ENCODE measurements at places on chromosomes 1 and 21.

GRCh38 chr1:94648225-94649007 is 106.9 kb upstream of the F3 start:
- DNase-seq = peak; percentile 87

GRCh38 chr1:66380452-66381212 is 153.3 kb upstream of the SGIP1 start:
- DNase-seq = no peak

DNA sequence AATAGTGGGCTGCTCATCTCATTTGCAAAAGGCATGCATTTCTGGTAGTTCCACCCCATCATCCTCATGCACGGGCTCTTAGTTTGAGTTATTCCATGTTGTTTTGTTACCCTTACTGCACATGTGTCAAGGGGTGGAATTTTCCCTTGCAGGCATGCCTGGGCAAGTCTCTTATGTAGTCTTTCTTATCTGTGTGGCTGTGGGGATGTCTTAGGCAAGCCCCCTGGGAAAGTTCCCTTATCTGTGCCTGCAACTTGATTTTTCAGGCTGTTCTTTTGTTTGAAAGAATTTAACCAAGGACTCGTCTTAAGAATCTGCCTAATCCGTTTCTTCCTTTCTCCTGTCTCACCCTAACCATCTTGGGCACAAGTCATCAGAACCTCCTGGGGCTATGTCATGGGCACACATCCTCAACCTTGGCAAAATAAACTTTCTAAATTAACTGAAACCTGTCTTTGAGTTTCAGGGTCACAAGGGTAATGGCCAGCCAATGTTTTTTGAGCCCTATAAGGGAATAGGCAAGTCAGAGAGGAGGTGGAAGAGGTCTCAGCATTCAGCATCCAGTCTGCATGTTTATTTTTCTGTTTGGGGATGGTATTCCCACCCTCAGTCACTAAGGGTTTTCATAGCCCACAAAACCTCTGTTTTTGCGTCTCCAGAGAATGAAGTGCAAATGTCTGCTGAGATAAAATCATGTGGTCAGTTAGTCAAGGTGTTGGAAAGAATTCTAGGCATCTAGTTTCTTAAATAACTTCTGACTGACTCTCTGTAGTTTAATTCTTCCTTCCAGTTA is 579.7 kb downstream of the PLA2G4A start:
- no peak for DNase-seq

- DNase-seq = no peak
Measured at GRCh38 chr1:226790545-226791181, 51.6 kb upstream of the ITPKB start.

GRCh38 chr1:55069280-55069679 is 29.9 kb downstream of the PCSK9 start:
- no peak for DNase-seq

DNA sequence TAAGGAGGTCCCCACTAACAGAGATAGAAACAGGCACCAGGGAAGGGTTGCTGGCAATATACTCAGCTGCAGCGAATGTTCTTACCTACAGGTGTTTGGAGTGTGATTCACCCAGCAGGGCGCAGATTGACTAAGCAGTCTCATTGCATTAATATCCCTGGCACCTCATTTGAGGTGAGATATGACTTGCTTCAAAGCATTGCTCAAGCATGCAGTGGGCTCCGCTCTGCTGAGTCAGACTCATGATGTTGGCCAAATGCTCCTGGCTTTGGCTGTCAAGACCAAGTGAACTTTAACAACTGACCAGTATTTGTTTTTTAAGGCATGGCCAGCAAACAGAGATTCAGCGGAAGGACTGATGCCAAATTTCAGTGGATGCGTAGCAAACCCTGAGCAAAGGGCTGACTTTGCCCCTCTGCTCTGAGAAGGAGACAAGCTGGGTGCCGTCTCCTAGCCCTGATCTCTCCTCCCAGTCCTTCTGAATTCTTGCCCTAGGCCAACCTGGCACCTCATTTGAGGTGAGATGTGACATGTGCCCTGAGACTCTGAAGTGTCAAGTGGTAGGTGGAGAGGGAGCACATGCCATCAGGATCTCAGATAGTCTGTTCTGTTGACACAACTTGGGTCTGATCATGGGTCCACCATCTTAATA is 187.1 kb upstream of the COA6 start:
- no peak for DNase-seq

DNA sequence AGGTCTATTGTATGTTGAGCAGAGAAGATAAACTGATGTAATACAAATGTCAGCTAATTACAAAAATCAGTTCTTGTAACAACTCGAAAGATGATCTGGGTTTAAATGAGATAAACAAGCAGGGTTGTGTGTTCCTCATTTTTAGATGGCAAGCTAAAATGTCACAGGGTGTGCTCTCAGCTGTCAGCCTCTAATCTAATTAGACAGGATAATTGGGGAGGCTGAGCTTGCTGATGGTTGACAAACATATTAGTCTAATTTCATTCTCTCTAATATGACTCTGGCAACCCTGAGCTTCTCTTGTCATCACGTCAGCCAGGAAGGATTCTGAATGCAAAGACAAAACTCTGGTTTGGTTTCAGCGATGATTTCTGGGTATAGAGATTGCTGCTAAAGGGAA is 335.3 kb upstream of the KAZN start:
- DNase-seq = no peak

- peak; percentile 36 for DNase-seq
Measured at GRCh38 chr1:203765029-203765837, at the start of gene LAX1. TSS of gene LAX1 (plus strand) at chr1:203765183. CDS start at chr1:203765566, 383 bp downstream.

- DNase-seq = no peak
Measured at GRCh38 chr21:31397939-31398338, 53.9 kb upstream of the TIAM1 start.

GRCh38 chr1:61270107-61270506 is 187.7 kb downstream of the NFIA start:
- DNase-seq = no peak

GRCh38 chr1:64675718-64676345 is 69.0 kb upstream of the RAVER2 start:
- DNase-seq = no peak

- no peak for DNase-seq
Measured at GRCh38 chr1:184030433-184031091, 7.0 kb downstream of the COLGALT2 start.

DNA sequence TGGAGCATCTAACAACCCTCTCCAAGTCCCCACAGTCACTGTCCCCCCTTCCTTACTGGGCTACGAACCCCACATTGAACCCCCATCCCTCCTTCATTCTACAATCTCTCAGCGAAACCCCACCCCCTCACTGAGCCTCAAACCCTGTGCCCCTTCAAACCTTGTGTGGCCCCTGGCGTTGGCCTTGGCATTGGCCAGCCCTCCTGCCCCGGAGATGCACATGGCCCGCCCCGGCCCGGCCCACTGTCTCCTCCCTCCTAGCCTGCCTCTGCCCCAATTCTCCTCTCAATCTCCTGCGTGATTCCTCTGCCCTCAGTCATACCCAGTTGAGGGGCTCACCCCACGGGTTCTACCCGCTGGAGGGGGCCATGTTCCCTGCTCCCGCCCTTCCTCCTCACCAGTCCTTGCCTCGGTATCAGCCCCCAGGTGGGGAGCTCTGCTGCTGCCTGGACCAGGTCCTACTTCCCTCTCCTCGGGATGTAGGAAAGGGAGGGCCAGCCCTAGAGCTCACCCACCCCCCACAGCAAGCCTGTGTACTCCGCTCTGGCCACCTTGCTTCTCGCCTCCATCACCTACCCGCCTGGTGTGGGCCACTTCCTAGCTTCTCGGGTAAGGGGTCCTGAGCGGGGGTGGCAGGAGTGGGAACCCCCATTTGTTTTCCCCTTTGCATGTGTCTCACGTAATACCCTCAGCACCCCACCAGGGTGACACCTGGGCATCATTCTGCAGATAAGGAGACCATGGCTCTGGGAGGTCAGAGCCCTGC is 6.6 kb downstream of the CLCNKA start:
- DNase-seq = no peak

DNA sequence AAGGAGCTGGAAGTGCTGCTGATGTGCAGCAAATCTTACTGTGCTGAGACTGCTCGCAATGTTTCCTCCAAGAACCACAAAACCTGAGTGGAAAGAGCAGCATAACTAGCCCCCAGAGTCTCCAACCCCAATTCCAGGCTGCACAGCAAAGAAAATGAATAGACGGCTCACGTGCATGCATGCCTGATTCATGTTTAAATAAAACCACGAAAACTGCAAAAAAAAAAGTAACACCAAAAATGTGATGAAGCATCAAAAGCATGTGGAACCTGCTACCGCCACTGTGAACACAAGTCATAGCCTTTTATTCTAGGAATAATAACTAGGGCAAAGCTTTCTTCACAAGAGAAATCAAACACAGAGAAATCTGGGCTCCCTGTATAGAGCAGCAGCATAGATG is 9.6 kb upstream of the TRNP1 start:
- no peak for DNase-seq

GRCh38 chr1:113123737-113124136 is 50.7 kb downstream of the LRIG2 start:
- no peak for DNase-seq

DNA sequence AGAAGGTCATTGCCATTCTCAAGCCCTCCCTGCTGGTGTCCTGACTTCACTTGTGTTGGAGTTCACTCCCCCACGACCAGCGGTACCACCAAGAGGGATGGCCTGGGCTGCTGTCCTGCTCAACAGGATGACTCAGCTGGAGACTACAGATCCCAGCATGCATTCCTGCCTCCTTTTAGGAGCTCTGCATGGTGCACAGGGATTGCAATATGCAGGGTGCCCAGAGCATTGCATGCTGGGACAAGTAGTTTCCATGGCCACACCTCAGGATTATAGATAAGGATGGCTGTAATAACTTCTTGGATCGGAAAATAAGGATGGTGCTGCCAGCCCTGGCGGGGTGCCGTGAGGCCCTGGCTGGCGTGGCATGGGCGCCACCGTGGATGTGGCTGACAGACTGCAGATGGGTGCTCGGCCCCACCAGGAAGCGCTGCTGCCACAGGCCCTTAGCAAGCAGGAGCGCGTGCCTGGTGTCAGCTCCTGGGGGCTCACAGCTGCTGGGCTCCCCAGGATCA is 150.0 kb downstream of the CASZ1 start:
- no peak for DNase-seq

DNA sequence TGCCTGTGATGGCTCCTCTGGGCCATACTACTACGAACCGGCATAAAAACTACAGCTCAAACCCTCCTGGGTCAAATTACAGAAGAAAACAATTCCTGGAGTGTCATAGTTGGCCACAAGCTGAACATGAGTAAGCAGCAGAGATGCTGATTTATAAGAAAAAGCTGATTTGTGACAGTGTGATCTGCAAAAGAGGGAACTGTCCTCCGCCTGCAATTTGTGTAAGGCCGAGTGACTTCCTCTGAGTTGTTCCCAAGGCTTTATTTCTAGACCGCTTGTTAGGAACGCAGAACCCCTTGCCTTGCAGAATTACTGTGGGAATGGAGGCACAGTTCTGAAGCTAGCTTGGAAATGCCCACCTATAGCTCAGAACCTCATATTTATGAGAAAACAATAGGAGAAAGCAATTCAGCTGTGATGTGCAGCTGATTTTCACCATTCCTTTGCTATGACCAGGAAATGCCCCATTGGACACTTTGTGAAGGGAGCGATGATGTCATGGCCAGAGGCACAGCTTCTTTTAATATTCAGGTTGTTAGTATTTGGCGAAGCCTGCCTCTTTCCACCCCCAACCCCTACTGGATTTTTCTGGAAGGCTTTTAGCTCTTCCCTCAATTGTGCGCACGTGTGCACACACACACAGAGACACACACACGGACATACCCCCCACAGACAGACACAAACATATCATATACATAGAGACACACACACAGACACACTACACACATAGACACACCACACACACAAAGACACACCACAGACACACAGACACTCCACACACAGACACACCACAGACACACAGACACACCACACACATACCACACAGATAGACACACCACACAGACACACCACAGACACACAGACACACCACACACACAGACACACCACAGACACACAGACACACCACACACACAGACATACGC is 47.6 kb downstream of the IER5 start:
- no peak for DNase-seq

- no peak for DNase-seq
Measured at GRCh38 chr21:39084979-39085729, 98.1 kb downstream of the PSMG1 start.

DNA sequence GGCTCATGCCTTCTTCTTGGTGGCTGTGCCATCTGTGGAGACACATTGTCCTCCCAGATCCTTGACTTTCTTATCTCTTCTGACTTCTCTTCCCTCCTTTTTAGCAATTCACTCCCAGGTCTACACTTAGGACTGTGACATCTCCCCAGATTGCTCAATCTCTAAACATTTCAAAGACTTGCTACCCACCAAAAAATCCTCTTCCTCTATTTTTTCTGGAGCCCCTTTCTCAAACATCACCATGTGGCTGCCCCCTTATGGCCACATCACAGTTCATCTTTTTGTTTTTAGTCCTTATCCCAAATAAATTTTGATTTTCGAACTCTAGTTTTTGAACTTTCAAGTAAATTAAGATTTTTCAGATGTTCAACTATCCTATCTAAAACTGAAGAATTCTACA is 148.6 kb upstream of the HOOK1 start:
- no peak for DNase-seq

DNA sequence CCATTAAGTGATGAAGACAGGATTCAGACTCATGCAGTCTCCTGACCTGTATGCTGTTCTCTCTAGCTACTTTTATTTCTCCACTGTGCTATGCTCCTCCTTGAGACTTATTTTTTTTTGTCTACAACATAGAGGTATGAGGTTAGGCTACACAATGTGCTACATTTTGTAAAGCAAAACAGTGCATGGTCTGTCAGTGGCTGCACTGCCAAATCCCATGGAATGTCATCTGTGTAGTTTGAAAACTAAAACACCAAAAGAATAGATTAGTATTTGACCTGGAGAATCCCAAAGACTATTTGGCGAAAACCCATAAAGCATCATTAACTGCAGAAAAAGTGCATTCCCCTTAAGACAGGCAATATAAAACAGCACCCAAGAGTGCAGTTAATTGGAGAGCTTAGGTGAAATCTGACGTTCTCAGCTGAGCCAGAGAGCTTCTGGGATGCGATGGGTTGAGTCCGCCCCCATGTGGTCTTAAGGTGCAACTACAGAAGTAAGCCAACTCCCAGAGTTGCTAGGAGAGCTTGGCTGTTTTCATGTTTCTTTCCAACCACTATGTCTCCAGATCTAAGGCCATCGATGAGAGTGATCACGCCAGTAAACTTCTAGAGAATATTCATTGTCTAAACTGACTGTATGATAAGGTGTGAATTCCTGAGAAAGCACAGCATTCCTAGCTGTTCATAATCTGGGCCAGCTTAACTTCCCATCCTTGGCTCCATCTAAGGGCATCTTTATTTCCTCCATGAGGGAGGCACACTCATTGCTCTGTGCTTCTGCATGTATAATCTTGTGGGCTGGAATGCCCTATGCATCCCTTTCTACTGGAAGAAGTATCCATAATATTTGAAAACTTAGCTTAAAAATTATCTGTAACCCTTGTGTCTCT is 20.7 kb upstream of the CYP2J2 start:
- DNase-seq = peak; percentile 67

- DNase-seq = no peak
Measured at GRCh38 chr1:236471653-236472052, 52.1 kb upstream of the LGALS8 start.

- DNase-seq = no peak
Measured at GRCh38 chr1:47575855-47576757, 138.3 kb downstream of the FOXD2 start.
